ENCODE measurements at places on chromosomes 7 and 10. TPM values are rescaled to one million over a fixed set of nuclear protein-coding genes. Genes with fewer than 3 reads are reported as not detected.

DNA sequence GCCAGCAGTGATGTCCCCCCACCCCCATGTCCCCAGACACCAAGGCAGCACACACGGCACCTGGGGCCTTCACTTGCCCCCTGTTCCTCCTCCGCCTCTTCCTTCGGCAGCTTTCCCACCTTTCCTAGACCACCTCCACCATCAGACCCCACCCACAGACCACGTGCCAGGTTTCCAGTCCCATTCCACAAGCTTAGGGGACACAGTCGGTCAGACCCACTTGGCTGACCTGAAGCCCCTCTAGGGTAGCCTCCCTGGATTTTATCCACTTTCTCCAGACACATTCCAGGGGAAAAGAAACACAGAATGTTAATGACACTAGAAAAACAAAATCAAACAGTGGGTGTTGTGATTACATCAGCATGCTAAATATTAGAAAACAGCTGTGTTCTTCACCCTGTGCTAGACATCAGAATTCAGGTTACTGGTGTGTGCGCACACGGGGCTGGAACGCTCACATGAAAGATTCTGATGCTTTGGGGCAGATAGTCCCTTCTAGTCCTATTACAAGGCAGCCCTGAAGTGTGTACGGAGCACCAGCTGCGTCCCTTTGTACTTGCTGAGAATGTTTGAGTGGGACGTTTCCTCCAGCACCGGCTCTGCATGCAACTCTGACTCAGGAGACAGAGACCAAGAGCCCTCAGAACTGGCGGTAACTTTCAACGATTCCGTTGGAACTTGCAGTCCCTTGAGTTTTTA, 75.5 kb upstream of the PPP2R2D start:
- DNase-seq = no peak

DNA sequence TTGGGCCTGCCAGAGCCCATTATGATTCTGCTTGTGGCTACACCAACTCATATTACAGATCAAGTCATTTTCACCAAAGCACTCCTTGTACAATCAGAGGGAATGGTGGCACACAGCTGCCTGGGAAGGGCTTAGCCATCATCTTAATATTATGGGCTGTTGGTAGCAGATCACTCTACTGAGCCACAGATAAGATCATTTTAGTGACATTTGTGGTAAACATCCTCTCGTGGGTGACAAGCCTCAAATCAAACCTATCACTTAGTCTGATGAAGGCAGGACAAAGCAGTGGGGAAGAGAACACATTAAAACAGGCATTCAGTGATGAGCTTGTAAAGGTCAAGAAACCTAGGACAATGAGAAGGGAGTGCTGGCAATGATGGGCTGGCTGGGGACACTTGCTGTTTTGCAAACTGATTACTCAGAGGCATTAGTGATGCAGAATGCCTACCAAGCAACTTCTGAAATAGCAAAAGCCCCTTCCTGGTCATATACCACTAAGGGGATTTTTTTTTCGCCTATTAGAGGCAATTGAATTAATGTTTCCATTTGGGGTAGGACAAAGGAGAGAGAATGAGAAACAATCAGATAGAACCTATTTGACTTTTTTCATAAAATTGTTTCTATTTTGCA, 137.5 kb upstream of the WDR11 start:
- DNase-seq = no peak

DNA sequence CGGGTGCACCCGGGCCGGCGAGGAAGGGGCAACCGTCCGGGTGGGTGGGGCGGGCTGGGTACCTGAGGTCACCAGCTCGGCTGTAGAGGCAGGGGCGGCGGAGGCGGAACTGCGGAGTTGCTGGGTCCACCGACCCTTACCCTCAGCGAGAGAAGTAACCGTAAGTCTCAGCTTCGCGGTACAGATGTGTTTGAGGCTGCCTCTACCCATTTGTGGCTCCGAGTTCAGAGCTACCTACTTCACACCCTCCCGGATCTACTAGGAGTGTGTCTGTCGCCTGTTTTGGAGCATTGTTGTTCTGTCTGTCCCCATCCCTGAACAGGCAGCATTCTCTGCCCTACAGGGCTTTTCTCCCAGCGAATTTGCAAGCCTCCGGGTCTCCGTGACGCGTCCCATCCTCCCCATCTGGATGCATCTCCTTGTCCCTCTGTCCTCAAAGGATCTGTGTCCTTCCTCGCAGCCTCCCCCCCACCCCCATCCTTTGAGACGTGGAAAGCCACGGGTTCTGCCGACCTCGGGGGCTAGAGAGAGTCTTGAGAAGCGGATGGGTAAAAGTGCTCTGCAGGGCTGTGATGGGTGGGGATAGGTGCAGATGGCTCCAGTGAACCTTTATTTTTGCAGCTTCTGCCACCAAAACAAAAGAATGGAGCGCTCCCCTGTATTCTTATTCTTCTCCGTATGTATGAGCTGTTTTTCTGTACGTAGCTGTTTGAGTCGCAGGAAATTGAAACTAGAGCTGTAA, 757 bp downstream of the ANKIB1 start:
- DNase-seq = peak; percentile 77

The AGR2 gene
- not detected for polyA plus RNA-seq

DNA sequence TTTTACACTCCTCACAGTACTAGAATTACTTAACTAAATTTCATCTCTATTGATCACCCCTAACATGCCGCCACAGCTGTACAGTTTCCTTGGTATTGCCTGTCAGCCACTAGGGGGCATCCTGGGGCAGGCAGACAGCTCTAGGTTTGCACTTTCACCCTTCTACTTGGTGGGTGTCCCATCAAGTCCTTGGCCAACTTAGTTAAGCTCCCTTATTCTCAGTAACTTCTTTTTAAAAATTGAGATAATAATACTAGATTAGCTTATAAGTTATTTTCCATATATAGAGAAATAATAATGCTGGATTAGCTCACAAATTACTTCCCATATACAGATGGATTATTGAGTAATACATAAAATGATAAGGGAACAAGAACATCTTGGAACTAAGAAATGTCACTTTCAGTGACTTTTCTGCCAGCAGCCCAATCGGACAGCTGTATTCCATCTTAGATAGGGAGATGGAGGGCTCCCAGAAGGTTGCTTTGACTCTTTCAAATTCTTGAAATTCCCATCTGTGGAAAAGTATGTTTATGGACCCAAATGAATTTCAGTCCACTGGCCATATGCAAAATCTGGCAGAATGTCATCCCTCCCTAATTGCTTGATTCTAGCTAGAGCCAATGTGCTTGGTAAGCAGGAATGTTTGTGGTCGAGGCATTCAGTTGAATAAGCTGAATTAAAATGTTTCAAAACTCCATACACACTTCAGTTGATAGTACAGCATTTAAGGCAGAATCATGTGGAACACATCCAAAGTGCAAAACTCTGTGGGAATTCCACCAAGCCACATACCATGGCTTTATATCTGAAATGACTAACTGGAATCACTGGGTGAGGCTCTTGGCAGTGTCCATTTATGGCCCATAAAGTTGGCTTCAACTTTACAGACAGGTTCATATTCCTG, 309.7 kb downstream of the CSTF2T start:
- peak; percentile 78 for DNase-seq

GRCh38 chr10:125054669-125055268, 105.6 kb downstream of the CTBP2 start:
- no peak for DNase-seq

DNA sequence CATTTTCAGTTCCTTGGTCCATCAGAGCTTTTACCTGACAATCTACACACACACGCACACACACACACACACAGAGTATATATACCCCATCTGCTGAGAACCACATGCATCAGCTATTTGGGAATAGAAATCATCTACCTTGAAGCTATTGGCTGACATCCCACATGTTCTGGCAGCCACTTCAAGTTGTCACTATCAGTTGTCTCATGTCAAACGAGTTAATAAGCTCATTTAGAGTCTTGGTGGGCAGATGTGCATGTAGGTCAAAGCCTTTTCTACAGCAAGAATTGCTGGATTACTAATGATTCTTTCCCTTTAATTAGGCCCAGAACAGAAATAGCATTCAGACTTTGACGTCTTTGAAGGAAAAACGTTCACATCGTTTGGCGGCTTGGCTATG, 36.8 kb downstream of the COL28A1 start:
- DNase-seq = no peak

DNA sequence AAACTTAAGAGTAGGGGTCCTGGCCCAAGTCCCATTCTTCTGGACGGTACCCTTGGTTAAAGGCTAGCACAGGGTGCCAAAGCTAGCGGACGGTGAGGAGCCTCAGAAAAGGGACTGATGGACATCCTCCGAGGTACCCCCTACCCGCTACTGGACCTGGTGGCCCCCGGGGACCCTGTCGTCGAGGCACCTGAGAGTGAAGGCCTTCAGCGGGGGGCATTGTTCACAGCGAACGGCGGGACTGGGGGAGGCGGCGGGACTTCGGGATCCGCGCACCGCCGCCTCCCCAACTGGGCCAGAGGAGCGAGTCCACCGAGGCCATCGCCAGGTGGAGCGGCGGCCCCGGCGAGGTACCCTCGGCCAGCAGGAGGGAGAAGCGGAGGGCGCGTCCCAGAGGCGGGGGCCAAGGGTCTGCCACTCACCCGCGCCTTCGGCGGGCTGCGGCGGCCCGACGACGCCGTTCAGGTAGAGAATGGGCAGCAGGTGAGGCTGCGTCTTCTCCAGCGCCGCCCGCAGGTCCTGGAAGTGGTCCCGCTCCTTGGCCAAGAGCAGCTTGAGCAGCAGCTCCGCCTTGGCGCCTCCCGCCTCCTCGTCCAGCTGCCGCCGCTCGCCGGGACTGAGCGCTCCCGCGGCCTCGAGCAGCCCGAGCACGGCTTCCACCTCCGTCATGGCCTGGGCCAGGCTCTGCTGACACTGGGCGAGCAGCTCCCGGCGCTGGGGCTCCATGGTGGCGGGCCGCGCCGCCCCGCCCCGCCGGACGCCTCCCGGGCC, 575 bp downstream of the DLG5 start:
- DNase-seq = peak; percentile 70

DNA sequence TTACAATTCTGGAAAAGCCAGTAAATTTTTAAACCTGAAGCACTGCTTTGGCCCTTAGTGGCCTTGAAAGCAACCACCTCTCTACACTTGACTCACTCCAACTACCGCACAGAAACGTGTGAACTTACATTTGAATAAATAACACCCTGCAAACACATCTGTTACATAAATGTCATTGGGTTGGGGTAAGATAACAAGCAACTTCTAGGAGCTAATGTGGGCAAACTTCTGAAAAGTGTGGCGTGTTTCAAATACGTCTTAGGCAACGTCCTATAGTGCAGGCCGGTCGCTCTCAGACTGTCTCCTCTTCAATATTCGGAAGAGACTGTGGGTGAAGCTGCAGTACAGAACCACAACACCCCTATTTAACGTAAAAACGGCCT, 474 bp downstream of the ORC5 start:
- DNase-seq = peak; percentile 4

DNA sequence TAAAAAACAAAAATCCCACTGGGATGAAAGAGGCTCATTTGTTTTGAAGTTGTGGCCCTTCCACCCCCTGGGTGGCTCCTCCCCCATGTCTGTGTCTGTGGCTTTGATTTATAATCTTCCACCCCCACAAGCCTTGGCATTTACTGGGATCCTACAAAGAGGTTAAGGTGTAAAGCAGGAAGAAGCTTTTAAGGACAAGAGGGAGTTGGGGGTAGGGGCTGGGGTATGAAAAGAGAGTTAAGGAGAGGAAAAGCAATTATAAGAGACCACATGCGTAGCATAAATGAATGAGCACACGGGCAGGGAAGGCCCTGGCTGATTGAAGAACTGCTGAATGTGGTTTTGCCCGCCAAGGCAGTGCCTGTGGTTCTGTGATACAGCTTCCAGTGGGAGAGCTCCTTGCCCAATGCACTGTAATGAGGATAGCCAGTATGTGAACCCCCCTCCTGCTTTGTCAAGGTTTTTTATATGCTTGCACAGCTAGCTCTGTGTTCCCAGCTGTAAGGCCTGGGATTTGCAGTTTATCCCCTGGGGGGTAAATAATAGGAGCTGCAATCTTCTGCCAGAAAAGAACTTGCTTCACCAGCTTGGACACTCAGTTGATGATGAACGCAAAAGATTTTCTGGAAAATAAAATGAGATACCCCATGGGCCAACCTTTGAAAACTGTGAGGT, 34.7 kb upstream of the KMT2E start:
- DNase-seq = peak; percentile 44

- DNase-seq = peak; percentile 37
Observed at GRCh38 chr10:123380491-123381085, 226.4 kb downstream of the BUB3 start.

The MMD2 gene
- polyA plus RNA-seq = 0.11 TPM

DNA sequence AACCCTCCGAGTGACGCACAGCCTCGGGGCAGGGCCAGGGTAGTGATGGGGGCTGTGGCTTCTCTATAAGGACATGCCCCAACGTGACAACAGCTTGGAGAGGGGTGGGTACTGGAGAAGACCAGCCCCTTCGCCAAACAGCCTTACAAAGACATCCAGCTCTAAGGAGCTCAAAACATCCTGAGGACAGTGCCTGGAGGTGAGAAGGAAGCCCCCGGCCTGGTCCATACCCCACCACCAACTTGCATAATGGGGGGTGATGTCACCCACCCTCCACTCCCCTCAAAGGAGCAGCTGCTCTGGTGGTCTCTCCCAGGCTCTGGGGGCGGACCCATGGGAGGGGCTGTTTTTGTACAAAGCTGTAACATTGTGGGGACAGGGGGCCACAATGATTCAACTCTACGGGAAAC, 15.1 kb downstream of the PRSS2 start:
- no peak for DNase-seq

DNA sequence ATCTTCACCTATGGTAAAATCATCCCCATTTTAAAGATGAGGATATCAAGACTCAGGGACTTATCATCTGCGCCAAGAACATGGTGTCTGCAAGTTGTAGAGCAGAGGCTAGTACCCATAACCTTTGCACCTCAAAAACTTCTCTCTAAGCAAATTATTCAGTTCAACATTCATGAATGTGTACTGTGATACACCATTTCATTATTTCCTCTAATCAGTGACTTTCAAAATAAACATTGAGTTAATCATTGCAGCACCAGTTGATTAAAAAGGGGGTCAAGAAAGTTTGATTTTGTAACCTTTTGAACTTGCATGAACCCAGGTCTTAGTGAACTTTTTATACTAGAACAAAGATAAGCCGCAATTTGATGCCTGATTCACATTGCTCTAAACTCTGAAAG, 47.6 kb upstream of the CYP2C8 start:
- DNase-seq = no peak

The CPA2 gene
- polyA plus RNA-seq = not detected

DNA sequence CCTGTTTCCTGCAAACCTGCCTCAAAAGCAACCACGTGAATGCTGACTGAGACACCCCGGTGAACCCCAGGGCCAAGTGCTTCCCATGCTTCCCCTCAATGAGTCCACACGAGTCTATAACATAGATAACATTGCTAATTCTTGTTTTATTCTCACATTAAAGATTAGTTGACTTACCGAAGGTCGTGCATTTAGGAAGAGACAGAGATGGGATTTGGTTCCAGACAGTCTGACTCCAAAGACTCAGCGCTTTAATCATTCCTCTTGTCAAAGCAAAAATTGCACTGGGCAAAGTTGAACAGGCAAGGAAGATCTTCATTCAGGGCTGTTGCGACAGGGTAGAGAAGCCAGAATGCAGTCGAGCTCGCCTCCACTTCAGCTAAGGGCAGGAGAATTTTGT, 435.6 kb upstream of the C7orf33 start:
- DNase-seq = no peak

Data from GM23338 (cell line).